ENCODE measurements at places on chromosomes 5 and 9.

DNA sequence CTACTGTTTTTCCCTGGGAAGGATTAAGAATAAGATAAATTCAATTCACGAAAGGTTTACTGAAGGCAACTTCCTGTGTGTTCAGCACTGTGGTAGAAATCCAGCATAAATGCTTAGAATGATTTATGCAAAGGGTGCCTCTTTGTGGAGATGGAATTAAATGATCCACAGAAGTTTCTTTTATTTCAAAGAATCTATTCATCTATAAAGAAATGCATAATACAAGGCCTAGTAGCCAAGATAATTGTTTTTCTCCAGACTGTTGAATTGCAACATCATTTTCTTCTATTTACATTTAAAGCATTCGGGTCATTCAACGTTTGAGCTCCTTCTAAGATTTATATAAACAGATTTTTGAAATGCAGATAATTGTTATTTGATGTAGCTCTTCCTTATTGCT lies 138.8 kb upstream of the NFIL3 start:
- no peak for DNase-seq

DNA sequence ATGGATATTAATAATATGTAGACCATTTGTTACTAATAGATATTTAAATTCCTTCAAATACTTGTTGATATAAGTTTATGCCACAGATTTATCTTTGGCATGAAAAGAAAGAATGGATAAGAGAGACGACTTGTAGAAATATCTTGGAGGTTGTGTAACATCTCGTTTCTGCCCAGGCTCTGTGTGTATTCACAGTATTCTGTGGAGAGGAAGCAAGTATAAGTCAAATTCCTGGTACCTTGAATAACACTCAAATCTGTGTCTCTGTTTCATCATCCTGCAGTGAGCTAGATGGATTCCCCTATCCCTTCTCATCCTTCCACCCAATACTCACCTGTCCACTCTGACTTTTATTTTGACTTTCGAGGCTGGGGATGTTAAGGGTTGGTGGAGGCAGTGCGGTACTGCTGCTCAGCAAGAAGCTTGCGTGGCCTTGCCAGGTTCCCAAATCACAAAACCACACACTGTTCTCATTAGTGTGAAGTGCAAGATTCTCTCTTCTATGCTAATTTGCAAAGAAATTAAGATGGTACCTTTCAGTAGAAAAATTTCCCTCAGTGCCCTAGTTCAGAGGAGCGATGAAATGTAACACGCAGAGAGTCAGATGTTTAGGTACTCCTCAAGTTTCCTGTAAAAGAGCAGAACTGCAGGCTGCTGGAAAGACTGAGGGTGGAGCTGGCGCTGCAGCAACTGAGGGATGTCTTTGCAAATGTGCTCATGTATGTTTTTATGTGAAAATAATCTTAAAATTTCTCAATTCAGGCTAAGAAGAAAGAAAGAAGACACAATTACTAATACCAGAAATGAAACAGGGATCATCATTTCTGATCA lies 42.6 kb upstream of the ANKRD18A start:
- peak; percentile 31 for DNase-seq

- no peak for DNase-seq
Observed at GRCh38 chr5:3104429-3105060, 353.1 kb upstream of the IRX2 start.

- peak; percentile 45 for DNase-seq
Observed at GRCh38 chr9:95004411-95005277, 278.1 kb downstream of the AOPEP start.

GRCh38 chr5:14730466-14730865 lies 65.9 kb downstream of the OTULIN start:
- DNase-seq, result no peak

GRCh38 chr9:116497095-116497890 lies 189.8 kb upstream of the TRIM32 start:
- no peak for DNase-seq

DNA sequence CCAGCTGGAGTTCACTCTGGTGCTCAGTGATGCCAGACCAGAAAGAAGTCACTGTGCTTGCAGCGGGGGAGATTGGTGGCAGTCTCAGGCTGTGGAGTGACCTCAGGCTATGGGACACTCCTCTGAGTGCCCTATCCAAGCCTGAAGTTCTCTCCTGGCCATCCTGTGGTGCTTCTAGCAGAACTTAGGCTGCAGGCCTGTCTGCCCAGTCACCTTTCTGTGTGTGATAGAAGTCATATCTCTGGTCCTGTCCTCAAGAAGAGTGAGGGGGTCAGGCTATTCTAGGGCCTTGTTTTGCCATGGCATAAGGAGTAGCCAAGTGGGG lies 9.3 kb downstream of the PDLIM4 start:
- no peak for DNase-seq

Data from WTC11 (cell line).